ENCODE measurements at places on chromosomes 2 and 18.

DNA sequence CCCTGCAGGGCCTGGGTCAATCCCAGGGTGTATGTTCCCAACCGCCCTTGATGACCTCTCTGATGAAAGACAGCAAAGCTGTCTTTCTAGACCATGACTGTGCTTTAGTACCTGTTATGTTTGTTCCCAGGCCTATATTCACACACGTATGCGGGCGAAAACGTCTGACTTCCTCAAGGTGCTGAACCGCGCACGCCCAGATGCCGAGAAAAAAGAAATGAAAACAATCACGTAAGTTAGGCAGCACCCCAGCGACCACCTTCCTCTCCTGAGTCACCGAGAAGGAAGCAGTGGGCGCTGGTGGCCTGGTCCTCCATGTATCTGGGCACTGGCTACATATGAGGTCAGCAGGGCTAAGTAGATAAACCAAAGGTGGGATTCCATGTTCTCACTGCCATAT, 11.1 kb upstream of the GPBAR1 start:
- DNase-seq: no peak

- no peak for DNase-seq
Measured at GRCh38 chr2:105445976-105446375, 47.1 kb upstream of the FHL2 start.

DNA sequence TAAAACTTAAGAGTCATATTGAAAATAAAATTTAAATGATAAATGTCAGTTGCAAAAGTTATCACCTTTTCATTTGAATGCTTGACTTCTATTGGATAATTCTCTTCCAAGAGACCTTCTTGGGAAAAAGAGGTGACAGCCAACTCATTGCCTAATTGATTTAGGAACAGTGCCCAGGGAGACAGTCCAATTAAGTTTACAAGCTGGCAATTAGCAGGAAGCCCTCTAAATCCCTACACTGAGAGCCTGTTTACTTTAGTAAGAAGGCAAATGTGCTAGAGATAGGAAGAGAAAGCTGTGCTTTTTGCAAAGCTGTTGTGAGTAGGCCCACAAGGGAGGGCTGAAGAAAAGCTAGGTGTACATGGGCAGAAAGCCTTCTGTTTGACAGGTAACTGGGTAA, 189.1 kb downstream of the WDPCP start:
- DNase-seq: no peak

- no peak for DNase-seq
Measured at GRCh38 chr2:203238292-203238703, 520 bp upstream of the CYP20A1 start.

GRCh38 chr2:159072795-159073194, 104.4 kb downstream of the TANC1 start:
- peak; percentile 43 for DNase-seq

- no peak for DNase-seq
Measured at GRCh38 chr2:160376576-160376975, 117.0 kb downstream of the RBMS1 start.

DNA sequence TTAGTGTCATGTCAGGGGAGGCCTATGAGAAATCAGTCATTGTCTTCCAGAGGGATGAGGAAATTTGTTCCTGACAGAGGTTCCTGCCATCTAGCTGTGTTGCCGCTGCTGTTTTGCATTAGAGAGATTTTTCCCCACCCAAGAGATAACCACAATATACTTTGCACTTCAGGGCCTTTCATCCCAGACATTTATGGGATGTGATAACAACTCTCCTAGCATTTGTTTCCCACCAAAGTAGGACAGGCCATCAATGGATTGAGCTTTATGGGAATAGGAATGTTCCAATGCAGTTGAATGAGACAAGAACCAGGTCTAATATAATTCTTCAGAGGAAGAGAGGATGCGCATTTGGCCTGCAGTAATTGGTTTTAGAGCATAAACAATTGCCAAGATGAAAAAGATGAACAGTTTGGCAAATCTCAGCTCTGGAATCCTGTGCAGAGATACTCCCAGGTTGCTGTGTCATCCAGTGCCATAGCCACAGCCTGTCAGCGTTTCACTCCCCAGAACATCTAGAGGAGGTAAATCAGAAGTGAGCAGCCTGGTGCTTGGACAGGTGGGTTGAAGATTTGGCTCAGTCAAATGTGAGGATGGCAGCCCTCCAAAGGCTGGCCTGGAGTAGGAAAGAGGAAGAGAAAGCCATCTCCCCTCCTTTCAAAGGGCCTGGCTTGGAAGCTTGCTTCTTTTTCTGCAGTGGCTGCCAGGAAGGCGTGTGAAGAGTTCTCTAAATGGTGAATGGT, 93.7 kb upstream of the SETBP1 start:
- no peak for DNase-seq

DNA sequence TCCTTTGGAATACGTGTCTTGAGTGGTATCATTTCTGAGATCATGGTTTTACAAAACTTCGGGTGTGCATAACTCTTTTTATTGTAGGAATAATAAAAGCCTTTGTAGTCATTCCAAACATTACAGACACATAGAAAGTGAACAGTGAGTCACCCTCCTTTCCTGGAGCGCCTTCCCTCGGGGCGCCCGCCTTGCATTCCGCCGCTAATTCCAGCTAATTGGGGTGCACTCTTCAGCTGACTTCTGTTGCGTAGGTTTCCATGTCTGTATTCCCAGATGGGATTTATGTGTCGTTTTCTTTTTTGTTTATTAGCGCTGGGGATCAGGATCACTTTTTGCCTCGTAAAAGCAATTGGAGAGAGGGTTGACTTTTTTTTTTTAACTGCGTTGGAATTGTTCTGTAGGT, 18.7 kb downstream of the SH3BP4 start:
- no peak for DNase-seq

DNA sequence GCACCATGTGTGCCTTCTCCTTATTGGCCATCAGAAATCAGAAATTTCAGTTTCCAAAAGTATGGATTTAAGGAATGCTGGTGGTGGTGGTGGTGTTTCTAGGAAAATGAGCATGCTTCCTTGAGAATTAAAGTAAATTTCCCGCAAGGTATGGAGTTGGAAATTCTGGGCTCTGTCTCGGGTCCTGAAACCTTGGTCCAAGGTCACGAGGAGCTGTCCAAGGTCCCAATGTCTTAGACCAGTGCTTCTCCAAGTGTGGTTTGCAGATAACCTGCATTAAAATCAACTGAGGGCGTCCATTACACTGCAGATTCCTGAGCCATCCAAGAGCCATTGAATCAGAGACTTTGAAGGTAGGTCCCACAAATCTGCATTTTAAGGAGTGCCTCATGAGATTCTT, 210.9 kb upstream of the PKDCC start:
- DNase-seq: peak; percentile 20

DNA sequence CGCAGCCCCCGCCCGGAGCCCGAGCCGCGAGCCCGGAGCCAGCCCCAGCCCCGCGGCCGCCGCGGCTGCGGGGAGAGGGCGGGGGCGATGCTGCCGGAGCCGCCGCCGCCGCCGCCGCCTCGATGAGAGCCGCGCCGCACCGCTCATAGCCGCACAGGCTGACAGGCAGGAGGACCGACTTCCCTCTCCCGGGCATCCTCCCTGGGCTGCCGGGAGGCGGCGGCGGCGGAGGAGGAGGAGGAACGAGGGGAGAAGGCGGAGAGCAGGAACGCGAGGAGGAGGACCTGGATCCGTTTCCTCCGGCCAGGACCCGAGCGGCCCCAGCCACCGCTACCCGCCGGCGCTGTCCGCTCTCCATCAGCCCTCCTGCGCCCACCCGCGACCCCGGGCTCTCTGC, 370 bp downstream of the KLHL29 start:
- DNase-seq: peak; percentile 85

Measured in GM03348 (cell line).